ENCODE measurements at places on chromosomes 12 and 14.
A peak's percentile ranks its signal among the peaks of the same experiment; 100 is the strongest.

DNA sequence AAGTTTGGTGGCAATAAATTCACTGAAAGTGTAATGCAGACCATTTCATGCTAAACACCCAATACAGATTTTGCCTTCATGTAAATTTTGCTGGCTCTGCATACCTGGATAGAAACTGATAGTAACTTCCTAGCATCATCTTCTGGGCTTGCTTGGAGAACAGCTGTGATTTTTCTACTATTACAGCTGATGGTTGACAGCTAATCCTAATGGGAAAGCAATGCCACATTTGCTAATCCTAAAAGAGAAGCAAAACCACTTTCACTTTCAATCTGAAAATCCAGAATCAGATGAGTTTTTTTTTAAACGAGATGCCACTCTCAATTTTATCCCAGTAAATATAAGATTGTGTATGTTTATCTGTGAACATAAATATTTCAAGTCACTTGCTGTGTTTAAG, 1035.9 kb downstream of the TRHDE start:
- no peak for DNase-seq

GRCh38 chr14:106843951-106844483, 1317.6 kb downstream of the TMEM121 start:
- DNase-seq = peak; percentile 81

- DNase-seq = no peak
Measured at GRCh38 chr12:5546616-5547015, 114.7 kb downstream of the NTF3 start.

GRCh38 chr14:32545095-32545494, 216.0 kb downstream of the AKAP6 start:
- DNase-seq = no peak

DNA sequence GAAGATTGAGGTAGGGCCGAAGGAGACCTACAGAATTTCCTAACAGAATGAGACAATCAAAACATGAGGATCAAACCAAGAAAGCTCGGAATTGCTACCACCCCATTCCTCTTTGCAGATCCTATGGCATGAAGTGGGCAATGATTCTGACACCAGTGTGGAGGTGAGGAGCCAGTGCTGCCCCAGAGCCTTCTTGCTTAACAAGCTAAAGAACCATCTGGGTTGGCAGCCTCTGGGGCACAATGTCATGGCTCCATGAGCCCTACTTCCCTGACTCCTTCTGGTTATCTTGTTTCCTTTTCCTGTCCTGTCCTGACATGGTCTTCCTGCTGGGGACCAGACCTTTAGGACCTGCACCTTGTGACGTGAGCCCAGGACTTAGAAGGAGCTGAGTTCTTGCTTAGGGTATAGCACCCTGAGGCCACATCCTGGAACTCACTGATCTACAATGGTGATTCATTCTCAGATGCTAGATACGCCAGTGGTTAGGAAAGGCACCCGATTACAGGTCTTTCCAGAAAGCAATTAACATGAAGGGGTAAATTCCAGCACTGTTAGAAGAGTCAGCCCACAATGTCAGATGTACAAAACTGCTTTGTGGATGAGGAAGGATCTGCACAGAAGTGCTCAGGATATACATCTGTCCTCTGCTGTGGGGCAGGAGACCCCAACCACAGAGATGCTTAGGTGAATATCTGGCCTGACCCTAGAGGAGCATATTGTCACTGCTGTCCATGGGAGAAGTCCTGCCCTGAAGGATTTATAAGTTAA, 324.2 kb downstream of the ZFP36L1 start:
- no peak for DNase-seq

DNA sequence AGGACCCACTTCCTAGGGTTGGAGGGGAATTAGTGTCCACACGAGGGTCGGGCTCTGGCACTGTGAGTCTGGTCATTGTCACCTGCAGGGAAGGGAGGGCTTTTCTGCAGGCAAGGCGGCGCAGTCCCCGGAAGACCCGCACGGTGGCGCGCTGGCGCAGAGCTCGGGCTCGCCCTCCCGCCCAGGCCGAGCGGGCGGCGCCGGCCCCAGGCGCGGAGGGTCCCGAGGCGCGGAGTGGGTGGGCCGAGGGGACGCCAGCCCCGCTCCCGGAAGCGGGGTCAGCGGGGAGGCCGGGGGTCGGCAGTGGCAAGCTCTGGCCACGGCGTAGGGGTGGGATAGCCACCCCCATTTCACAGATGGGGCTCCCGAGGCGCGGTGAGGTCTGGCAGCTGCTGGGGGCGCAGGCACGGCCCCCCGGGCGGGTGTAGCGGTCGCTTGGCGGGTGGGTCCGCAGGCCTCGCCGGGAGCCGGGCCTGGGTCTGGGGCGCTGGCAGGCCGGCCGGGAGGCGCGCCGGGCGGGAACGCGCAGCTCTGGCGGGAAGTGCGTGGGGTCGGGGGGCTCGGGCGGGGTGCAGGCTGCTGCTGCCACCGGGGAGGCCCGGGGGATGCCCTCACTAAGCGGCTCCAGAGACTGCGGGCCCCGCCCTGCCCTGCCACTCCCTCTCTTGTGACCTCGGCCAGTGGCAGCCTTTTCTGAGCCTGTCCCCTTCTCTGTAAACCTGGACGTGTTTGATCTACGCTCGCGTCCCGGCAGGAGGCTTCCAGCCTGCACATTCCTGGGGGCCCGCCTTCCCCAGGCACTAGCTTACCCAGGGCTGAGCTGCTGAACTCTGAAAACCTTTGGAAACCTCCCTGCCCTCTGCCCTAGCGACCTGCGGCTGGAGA, 46.1 kb downstream of the CYP46A1 start:
- DNase-seq = peak; percentile 25

DNA sequence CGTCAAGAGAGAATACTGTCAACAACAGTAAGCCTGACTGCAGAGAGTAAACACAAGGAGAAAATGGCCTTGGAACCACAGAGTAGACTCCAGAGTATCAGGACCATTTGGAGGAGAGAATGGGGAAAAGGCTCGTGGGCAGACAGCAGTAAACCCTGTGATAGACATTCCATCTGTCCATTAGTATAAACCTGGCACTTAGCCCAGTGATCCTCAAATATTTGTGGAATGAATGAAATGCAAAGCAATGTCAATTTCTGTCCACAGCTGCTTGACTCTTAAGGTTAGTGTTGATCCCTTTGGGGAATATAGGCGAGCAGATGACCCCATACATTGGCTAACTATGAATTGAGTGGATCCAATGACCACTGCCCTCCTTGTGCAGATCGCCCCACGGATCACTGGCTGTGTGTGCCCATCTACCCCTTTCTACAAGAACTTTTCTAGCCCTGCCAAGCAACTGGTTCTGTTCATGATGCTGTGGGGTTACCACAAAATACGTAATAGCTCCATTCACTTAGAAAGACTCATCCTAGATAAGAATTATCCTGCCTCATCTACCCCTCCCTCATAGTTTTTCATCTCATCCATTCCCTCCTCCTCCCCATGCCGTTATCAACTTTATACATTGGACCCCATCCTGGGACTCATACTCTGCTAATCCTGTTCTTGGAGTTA, 846.8 kb downstream of the NRXN3 start:
- DNase-seq = no peak

GRCh38 chr12:47131011-47131410, 51.3 kb upstream of the AMIGO2 start:
- no peak for DNase-seq

DNA sequence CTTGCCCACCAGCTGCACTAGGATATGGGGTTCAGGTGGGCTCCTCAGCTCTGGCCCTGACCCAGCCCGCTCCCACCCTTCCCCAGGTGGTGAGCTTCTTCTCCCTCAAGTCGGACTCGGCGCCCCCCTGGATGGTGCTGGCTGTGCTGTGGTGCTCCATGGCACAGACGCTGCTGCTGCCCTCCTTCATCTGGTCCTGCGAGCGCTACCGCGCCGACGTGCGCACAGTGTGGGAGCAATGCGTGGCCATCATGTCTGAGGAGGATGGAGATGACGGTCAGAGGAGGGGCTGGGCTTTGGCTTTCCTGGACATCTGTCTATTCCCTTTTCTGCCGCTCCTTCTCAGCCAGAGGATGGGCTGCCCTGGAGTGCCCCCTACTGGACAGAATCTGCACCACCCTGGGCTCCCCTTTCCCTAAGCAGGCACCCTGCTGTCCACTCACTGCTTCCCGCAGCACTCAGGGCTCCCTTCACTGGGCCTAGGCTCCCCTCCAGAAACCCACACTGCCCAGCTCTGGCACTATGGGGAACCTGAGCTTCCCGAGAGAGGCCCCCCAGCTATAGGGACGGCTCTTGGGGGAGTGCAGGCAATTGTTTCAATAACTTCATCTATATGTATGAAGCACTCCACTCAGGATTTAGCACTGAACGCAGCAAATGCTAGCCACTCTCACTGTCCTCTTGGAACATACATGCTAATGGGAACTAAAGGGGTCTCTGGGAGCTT, 2.6 kb upstream of the P3H3 start:
- DNase-seq = peak; percentile 82

DNA sequence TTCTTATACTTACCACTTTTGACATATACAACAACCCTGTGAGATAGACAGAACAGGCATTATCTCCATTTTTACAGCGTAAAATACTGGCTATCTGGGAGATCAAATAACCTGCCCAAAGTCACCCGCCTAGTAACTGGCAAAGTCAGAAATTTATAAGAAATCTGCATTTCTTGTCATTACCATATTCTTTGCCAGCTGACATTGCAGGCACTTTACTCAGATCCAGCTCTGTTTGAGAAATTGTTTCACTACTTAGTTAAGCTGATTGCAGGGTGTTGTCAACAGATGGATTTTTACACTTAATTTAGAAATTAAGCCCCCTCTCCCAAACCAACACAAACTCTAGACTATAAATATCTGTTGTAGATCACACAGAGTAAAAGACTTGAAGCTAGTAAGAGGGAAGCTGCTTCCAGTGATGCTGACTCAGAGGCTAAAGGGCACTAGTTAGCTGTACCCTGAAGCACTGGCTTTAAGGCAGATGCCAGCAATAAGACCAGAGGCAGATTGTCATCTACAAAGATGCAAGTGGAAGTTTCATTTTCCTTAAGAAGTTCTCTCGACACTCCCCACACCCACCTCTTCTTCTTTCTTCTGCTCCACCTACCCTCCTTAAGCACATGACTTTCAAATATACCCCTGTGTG, 153.1 kb downstream of the ANO6 start:
- DNase-seq = no peak

Data from HL-60 (cell line).